ENCODE measurements at places on chromosomes 1 and 21.

GRCh38 chr21:16709866-16710550, 802.8 kb upstream of the CXADR start:
- no peak for DNase-seq

DNA sequence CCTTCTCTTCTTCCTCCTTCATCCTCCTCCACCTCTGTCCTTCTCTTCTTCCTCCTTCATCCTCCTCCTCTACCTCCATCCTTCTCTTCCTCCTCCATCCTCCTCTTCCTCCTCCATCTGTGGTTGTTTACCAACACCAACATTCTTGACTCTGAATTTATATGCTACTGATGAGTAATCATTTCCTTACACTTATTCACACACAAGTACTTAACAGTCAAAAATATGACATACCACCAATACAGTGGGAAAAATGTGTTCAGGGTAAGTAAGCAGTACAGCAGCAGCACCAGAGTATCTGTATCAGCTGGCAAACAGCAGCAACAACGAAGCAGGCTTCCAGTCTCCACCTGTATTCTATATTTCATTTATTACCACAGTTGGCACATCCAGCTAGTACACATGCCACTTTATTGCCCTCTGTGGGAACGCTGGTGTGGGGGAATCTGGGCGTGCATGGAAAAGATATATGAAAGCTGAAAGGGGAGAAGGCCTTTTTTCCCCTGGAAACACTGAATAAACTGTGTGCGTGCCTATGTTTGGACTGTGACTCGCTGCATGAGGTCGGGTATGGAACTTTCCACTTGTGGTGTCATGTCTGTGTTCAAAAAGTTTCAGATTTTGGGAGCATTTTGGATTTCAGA, 16.0 kb downstream of the ADSS2 start:
- no peak for DNase-seq

DNA sequence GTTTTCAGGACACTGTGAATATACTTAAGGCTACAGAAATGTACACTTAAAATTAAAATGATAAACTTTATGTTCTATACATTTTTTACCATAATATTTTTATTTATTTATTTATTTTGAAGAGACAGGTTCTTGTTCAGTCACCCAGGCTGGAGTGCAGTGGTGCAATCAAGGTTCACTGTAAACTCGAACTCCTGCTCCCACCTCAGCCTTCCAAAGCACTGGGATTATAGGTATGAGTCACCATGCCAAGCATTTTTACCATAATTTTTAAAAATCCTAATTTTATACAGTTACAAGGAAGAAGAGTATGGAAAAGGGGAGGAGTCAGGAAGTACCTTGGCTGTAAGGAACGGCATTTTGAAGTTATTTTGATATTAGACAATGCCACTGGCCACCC, 23.6 kb upstream of the ANGPTL3 start:
- no peak for DNase-seq

DNA sequence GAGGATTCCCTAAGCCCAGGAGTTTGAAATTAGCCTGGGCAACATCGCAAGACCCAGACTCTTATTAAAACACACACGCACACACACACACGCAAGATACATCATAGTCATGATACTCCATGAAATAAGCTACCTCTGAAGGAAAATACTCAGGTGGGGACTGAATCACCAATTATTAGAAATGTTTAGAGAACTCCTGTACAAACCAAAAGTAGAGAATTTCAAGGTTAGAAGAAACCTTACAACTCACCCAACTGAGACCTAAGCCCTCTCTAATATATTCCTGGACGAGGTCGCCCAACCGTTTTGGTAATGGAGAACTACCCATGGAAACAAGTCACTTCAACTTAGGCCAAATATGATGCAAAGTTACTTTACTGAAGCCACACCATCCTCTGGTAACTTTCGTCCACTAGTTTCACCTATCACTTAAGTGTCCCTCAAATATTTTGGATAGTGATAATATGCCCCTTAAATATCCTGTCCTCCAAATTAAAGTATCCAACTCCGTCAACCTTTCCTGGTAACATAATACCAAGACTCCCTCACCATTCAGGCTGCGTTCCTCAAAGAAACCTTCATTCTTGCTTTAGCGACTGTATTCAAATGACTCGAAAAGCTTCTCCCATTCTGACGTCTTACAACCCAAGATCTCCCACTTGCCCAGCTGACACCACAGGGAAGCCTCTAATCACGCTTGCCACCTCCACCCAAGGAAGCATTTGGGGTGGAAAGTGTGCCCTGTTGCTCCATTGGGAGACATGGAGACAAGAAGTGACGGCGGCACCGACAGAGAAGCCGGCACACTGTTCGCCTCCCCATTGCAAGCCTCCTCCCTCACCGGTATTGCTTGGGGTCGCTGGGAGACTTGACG, 856 bp downstream of the NRDC start:
- no peak for DNase-seq

DNA sequence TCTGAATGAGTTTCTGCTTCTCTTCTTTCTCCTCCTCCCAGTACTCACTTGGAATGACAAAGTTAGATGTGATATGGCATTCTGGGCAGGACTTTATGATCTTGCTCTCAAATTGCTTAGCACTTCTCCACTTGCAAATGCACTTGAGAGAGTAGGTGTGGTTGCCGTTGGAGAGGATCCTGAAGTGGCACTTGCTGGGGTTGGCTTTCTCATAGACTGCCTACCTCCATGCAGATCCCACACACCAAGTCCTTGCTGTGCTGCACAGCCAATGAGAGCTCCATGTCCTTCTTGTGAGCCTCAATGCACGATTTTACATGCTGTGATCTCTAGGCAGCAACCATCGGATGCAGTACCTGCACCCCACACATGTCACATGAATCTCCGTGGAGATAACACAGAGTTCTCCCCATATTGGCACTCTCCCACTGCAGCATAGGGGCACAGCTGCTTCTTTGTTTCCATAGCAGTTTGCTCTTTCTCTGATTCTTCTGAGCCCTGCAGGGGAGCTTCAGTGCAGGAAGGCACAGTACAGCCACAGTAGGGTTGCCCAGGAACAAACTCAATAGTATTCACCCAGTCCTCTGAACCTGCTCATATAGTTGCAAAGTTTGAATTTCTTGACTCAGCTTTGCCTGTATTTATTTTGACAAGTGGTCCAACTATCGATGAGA, 45.2 kb downstream of the ZNF691 start:
- DNase-seq: no peak

DNA sequence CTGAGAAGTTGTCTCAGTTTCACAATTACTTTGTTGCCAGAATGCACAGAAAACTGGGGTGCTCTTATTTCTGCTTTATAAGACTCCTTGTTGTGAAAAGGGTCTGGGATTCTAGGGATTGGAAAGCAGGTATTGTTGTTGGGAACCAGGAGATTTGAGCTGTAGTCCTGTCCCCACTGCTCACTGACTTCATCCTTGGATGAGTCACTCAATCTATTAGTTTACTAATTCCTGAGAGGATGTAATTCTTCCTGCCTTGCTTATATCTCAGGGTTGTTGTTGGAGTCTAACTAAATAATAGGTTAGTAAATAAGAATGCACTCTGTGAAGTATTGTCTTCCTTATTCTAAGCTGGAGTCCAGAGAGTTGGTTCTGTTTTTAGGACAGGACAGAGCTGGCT, 172.5 kb upstream of the GALNT2 start:
- DNase-seq: no peak

DNA sequence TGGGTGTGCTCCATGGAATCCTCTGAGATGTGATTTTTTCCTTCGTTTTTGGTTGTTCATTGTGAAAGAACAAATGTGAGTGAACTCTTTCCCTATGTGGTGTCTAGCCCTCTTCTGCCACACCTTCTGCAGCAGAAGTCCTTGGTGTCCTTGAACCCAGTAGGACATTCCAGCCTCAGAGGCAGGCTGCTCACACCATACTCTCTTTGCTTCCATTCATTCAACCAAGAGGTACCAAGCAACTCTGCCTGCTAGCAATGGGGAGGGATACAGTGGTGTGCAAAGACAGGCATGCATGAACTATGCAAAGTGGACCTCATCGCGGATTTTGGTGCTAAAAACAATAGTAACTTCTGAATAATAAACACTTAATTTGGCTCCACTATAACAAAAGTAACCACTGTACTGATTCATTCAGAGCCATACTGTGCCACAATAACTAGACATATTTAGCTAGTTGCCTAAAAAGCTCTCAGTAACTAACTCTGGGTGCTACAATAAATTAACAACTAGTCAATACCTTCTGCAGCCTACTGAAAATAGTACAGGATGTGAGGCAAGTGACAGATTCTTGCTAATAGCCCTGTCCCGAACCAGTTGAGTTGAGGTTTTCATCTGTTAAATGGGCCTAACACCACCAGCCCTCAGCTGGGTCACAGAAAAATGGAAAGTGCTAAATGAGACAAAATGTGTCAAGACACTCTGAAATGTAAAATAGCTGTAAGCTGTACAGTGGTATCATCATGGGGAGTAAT, 155.4 kb downstream of the SLC45A1 start:
- DNase-seq: peak; percentile 49

GRCh38 chr1:172638249-172638648, 20.7 kb upstream of the FASLG start:
- DNase-seq: no peak

DNA sequence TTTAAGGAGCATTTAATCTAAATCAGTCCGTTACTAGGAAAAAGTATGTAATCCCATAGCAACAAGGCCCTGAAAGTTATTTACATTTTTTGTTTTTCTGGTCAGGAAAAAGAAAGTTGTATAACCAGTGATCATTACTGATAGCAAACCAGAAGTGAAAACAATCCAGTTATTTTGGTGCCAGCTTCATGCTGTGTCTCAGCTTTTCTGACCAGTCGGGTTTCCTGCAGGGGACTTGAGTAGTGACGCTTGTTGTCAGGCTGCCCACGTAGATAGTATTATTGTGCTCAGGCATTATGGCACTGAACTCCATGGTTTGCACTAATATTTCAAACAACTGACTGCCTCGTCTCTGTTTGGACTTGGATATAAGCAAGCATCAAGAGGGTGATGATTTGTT, 55.2 kb downstream of the SASS6 start:
- DNase-seq: no peak

- DNase-seq: no peak
Measured at GRCh38 chr1:62746086-62746808, 37.7 kb upstream of the ATG4C start.

DNA sequence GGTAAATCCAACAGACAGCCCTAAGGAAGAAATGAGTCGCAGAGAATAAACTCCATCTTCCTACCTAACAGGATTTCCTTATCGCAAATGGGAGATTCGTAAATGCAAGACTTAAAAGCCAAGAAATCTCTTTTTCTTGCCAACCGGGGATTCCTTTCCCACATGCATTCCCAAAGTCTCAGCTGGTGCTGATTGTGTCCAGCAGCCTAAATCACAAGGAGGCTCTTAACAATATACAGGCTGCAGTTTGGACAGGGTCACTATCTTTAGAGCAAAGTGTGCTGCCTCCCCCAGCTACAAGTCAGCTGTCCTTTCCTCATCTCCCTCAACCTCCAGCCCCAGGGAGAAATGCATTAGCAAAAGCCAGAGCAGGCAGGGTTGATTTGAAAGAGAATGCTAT, 189.8 kb upstream of the PLXNA2 start:
- DNase-seq: no peak

- DNase-seq: peak; percentile 83
Measured at GRCh38 chr1:182615468-182616129, 11.4 kb upstream of the RGS16 start.

DNA sequence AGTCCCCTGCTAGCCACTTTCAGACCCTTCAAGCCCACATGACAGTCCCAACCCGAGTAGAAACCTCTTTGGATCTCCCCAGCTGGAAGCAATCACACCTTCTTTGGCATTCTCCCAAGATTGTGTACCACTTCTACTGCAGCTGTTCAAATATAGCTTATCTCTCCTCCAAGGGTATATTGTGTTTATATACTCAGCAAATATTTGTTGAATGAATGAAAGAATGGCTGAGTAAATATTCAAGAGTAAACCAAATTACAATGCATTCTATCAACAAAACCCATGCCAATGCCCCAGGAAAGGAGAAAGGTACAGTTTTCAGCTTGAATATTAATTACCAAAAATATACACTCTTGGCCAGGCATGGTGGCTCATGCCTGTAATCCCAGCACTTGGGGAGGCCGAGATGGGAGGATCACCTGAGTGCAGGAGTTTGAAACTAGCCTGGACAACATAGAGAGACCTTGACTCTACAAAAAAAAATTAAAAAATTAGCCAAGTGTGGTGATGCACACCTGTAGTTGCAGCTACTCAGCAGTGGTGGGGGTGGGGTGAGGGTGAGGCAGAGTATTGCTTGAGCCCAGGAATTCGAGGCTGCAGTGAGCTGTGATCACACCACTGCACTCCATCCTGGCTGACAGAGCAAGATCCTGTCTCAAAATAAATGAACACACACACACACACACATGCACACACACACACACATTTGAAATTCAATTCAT, 68.5 kb downstream of the NIBAN1 start:
- DNase-seq: no peak

DNA sequence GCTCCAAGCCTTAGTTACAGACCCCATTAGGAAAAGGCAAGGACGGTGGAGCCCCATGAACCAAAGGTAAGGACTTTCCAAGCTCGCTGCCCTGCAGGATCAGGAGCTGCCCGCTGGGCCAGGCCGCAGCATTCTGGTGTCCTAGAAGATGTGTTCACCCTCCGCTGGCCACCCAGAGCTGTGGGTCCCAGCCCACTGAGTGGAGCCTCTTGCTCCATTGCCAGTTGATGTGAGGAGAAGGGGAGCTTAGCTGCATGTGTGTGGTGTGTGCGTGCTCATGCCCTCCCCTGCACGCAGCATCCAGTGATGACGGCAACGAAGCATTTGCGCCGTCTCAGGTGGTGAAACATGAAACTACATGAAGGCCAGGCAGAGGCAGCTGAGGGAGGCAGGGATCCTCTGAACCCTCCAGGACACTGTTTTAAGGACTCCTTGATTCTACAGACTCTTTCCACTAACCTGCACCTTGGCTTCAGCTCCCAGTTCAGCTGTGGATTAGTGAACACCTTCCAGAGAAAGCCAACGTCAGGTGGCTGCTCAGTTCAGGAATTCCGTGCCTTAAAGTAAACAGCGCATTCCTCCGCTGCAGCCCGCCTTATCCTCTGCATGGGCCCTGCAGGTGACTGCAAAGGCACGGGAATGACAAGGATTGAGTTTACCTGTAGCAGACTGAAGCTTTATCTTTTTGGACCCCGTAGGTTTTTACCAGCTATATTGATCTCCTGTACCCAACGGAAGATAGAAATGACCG, 48.7 kb downstream of the SMYD2 start:
- no peak for DNase-seq

- no peak for DNase-seq
Measured at GRCh38 chr1:208047476-208047934, 136.6 kb upstream of the CD34 start.

DNA sequence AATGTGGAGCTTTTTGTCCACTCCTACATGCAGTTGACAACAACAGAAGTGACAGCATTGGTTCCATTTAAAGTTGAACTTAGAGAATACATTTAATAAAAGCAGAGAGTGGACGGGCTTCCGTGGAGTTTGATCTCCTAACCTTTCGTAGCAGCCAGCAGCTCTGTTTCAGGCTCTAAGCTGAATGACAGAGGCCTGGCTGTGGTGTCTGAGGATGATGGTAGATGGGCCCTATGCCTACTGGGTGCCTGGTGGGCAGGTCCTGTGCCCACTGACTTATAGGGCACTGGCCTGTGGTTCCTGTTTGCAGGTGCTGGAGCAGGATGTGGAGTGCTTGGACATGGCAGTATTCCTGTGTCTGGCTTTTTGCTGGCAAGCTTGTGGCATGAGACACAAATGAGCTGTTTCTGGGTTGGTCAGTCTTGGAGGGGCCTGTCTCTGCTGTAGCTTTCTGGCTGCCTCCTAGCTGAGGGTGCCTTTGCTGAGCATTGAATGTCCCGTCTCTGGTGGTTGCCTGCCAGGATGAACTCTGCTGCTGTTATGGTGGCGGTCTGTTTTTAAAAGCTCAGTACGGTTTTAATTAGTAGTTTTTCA, 54.6 kb downstream of the PRDM2 start:
- DNase-seq: no peak

GRCh38 chr1:54849219-54850068, 37.6 kb downstream of the DHCR24 start:
- no peak for DNase-seq
